ENCODE measurements at places on chromosomes 6 and 20. TPM values are rescaled to one million over a fixed set of nuclear protein-coding genes. Genes with fewer than 3 reads are reported as not detected.

Gene GNL1
- total RNA-seq = 38.6 TPM

Gene HRH3
- not detected for total RNA-seq

Gene GSTA3
- not detected for total RNA-seq

Gene ISM1
- 0.39 TPM for total RNA-seq

Gene ANKRD66
- not detected for total RNA-seq

Gene ARFRP1
- 69.0 TPM for total RNA-seq

Gene TREML1
- total RNA-seq = not detected

- peak; percentile 76 for DNase-seq
Measured at GRCh38 chr20:40524071-40524470, 165.0 kb downstream of the MAFB start.

GRCh38 chr6:131275273-131275672, 140.0 kb downstream of the AKAP7 start:
- DNase-seq = no peak

DNA sequence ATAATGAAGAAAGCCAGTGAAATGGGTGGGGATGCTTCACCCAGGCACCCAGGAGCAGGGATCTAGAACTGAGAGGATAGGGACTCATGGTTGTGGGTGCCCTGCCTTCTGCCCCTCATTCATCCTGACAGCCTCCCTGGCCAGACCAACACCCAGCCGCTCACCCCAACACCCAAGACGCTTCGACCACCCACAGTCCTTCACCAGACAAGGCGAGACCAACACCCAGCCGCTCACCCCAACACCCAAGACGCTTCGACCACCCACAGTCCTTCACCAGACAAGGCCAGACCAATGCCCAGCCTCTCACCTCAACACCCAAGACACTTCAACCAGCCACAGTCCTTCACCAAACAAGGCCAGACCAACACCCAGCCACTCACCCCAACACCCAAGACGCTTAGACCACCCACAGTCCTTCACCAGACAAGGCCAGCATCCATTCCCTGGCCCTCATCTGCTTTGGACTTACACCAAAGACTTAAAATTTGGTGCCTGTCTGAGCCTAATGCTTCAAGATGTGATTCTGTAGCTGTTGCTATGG, 131.5 kb downstream of the ANKRD60 start:
- DNase-seq = no peak

- DNase-seq = no peak
Measured at GRCh38 chr20:8393381-8393780, 261.3 kb downstream of the PLCB1 start.

DNA sequence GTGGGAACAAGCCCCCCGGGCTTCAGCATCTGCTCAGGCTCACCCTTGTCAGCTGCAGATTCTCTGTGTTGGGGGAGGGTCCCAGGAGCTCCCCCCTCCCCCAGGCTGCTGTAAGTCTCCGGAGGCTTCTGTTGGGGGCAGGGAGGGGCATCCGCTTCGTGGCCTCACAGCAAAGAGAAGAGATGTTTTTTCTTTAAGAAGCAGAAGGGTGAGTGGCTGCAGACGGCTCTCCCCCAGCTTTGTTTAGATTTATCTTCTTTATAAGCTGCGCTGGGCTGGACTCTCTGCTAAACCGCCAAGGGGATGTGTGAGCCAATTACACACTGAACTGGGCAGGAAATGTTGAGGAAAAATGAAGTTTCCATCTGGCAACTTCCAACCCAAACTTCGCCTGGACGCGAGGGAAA, 48.7 kb upstream of the GATA5 start:
- no peak for DNase-seq

GRCh38 chr6:162090734-162091133, 636.8 kb downstream of the PRKN start:
- peak; percentile 21 for DNase-seq

DNA sequence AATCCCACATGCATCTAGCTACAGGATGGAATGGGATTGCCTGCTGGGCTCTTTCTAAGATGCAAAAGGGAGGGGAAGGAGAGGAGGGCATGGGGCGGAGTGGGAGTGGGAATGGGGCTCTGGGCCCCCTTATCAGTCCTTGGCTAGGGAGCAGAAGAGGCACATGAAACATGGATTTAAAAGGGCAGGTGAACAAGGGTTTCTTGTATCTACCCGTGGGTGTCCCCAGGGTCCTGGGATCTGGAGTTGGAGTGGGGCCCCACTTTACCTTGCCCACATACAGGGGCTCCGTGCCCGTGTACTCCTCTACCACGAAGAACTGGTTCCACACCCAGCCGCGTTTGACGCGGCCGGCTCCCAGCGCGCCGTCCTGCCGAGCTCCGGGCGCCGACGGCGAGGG, 57.5 kb downstream of the CDH22 start:
- no peak for DNase-seq

- DNase-seq = no peak
Measured at GRCh38 chr20:64160526-64161355, 3.5 kb upstream of the MYT1 start.

- DNase-seq = no peak
Measured at GRCh38 chr6:13076575-13076974, 251.8 kb downstream of the TBC1D7 start.

DNA sequence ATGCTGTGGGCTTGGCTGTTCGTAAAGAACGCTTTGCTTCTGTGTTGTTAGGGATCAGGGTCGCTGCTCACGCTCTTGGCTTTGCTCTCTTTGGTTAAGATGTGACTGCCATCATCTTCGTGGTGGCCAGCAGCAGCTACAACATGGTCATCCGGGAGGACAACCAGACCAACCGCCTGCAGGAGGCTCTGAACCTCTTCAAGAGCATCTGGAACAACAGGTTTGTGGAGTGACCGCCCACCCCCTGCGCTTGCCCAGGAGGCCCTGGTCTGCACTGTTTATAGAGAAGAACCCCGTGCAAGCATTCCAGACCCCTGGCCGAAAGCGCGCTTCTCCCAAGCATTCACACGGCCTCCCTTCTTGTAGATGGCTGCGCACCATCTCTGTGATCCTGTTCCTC, 57.1 kb downstream of the GNAS start:
- no peak for DNase-seq

- no peak for DNase-seq
Measured at GRCh38 chr20:2217857-2218539, 77.8 kb upstream of the TGM3 start.

Data from RPMI7951 (cell line).